ENCODE measurements at places on chromosomes 11 and 22. TPM values are rescaled to one million over a fixed set of nuclear protein-coding genes. Genes with fewer than 3 reads are reported as not detected.
A peak's percentile ranks its signal among the peaks of the same experiment; 100 is the strongest.

- DNase-seq: no peak
Observed at GRCh38 chr11:46321757-46322156, 25.5 kb upstream of the DGKZ start.

GRCh38 chr22:33562501-33562900 lies 357.8 kb downstream of the LARGE1 start:
- no peak for DNase-seq

- no peak for DNase-seq
Observed at GRCh38 chr11:33387996-33388395, 130.8 kb downstream of the HIPK3 start.

DNA sequence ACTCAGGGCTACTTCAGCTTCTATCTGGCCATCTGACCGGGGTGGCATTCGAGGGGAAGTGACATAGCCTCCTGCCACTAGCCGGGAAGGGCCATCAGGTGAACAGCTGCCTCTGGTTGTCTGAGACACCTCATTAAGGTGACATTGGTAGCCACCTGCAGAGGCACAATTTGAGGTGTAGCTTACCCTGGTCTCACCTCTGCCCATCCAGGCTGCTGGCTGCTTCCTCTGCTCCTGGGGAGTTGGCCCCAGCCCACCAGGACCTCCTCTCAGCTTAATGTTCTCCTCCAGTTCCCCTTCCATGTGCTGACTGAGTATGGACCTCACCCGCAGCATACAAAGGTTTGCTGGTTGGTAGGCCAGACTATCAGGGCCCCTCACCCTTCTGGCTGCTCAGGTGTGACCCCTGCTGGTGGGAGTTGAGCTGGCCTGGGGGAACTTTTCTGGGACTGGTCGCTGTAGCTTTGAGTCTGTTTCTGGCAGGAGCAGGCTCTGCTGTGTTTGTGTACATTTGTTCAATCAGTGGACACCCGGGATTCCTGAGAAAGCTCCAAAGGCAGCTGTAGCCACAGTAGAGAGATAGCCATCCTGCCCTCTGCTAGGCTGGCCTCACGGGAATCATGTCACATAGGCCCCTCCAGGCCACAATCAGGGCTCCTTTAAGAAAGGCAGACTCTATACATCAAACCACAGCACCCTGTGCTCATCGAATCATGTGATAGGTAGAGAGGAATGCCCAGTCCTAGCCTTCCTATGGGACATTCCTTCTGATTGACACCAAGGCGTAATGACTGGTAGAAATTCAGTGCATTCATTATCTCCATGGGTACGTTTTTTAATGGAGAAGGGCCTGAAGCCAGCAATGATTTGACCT lies 295.1 kb upstream of the PLET1 start:
- DNase-seq: peak; percentile 3

GRCh38 chr11:128029219-128029722 lies 558.1 kb downstream of the ETS1 start:
- DNase-seq: no peak

Gene BCO2
- 7.2 TPM for total RNA-seq

DNA sequence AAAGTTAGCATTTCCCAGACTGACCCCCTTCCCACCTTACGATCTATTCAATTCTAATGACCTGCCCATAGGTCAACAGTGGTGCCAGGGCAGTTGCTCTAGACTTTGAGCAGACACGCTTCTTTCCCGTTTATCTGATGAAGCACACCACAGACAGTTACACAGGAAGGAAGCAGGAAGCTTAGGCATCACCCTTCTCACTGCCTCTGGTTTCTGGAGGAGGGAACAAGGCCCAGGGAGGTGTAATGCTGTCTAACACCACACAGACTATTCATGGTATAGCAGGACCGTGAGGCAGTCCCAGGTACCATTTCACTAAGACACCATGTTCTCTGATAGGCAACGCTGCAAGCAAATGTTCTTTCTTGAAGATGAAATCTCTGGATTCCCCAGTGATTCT lies 279.4 kb downstream of the NTM start:
- no peak for DNase-seq

Gene OR4A16
- not detected for total RNA-seq

- no peak for DNase-seq
Observed at GRCh38 chr11:15870911-15871310, 485.4 kb downstream of the SOX6 start.

GRCh38 chr22:21666786-21667185 lies 974 bp downstream of the PPIL2 start:
- no peak for DNase-seq

GRCh38 chr11:27991736-27992135 lies 116.2 kb downstream of the KIF18A start:
- DNase-seq: no peak

GRCh38 chr11:119315131-119316015 lies 1.6 kb downstream of the MCAM start:
- peak; percentile 88 for DNase-seq

Gene GAL
- total RNA-seq: not detected

GRCh38 chr11:8293171-8293570 lies 29.5 kb upstream of the LMO1 start:
- no peak for DNase-seq

DNA sequence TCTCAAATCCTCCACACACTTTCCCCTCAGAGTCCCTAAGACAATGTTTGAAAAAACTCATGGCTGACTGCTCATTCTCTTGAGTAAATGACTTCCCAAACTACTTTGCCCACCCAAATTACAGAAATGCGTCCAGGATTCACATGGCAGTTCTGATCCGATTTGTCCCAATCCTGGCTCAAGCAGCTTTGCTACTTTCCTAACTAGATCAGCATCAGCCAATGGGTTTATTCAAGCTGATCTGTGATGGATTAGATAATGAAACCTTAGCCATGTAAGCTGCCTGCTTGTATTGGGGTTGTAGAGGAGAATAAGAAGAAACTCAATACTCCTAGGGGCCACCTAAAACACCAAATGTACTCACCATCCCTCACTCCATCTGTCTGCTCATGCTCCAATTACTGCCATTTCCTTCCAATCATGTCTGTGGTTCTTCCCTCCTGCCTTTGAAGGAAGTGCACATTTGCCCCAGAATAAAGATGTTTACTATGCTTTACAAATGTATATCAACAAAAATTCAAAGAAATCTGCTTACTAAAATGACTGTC lies 6.9 kb downstream of the RBFOX2 start:
- DNase-seq: no peak

DNA sequence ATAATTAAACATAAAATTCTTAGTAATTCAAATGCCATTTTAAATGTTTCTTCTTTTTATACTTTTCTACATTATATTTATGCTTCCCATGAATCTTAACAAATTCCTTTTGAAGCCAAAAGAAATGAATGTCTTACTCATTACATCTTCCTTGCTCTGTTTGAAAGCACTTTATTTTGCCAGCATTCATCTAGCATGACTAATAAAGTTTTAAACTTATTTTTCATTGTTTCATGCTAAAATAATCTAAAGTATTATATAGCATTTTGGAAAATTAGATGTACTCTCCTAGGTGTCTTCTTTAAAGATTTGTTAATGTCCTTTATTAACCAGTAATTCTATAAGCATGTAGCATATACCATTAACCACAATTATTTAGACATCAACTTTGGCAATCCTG lies 9.7 kb upstream of the PIWIL4 start:
- DNase-seq: no peak

Gene MS4A4A
- total RNA-seq: 3.5 TPM

Gene SNX15
- 10.0 TPM for total RNA-seq

Gene RGL4
- total RNA-seq: 0.82 TPM

- DNase-seq: no peak
Observed at GRCh38 chr22:24142241-24142640, 39.0 kb upstream of the SUSD2 start.

Gene KDM4D
- total RNA-seq: 1.8 TPM

- DNase-seq: no peak
Observed at GRCh38 chr11:111944139-111944538, 7.0 kb downstream of the DIXDC1 start.

- DNase-seq: peak; percentile 34
Observed at GRCh38 chr22:36734171-36735058, 30.9 kb upstream of the CACNG2 start.

DNA sequence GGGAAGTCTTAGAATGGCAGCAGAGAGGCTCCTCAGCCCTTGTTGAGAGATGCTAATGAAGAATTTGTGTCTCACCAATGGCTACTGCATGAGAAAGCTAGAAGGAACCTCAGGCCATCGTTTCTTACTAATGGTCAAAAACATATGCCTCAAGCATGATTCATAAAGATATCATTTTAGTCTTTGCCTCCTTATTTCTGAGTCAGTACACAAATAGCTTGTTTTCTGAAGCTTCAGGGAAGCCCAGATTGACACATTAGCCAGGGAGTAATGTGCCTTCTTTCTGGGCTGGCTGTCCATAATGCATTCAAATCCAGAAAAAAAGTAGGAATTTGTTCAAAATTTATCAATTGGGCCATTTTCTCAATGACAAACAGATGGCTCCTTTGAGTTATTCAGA lies 169.4 kb upstream of the ZBED5 start:
- DNase-seq: no peak

Gene MUC5AC
- total RNA-seq: under 0.01 TPM

- no peak for DNase-seq
Observed at GRCh38 chr11:1791912-1792311, 28.2 kb upstream of the CTSD start.

Gene HOATZ
- not detected for total RNA-seq

DNA sequence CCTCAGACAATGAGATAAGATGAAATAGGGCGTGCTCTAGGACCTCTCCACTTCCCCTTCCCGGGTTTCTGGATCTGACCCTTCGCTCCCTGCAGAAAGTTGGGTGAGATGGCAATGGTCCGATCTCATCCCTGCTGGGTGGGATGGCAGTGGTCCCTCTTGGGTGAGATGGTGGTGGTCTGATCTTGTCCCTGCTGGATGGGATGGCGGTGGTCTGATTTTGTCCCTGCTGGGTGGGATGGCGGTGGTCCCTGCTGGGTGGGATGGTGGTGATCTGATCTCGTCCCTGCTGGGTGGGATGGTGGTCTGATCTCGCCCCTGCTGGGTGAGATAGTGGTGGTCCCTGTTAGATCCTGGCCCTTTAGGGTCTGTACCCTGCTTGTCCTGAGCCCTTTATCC lies 21.3 kb downstream of the ST14 start:
- DNase-seq: no peak

- no peak for DNase-seq
Observed at GRCh38 chr22:34055525-34056200, 135.4 kb upstream of the LARGE1 start.

Gene SCGB1C1
- not detected for total RNA-seq

DNA sequence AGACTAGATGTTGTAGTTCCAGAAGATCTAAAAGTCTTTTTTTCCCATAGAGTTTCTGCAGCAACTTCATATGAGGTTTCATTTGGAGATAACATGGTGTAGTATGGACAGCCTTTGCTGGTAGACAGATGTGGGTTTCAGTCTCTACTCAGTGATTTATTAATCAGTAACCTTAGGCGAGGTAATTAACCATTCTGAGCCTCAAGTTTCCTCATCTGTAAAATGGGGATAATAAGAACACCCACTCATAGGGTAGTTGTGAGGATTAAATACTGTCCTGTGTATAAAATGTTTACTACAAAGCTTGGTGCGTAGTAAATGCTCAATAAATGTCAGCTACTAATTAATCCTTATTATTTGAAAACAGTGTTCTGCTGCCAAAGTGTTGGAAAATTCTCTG lies 16.8 kb downstream of the POU2F3 start:
- no peak for DNase-seq

GRCh38 chr11:37109286-37109585 lies 511.2 kb upstream of the RAG2 start:
- DNase-seq: no peak

All from cerebellum (tissue), 4 donors.